Activated gamma-delta T cell treated with anti-CD3 and anti-CD28 coated beads, Interleukin-2, amount 50 U/mL, for 16 hours (primary cell): ENCODE measurements at places on chromosomes 3 and 15.
A peak's percentile ranks its signal among the peaks of the same experiment; 100 is the strongest.

- DNase-seq: no peak
Measured at GRCh38 chr15:60584355-60584998, 105.5 kb upstream of the ICE2 start.

DNA sequence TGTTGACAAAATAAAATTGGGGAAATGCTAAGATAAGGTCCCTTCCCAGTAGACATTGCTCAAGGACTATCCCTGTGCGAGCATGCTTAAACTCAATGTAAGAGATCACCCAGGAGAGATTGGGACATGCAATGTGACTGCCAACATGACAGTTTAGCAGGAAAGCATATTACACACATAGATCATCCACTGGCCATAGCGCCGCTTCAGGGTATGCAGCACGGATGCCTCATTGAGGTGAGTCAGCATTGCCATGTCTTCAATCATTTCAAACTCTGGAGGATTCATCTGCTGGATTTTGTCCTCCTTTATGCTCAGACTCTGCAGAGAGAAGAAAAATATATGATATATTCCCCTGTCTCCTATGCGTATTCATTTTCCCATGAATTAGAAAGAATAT lies 8.9 kb downstream of the MYH15 start:
- no peak for DNase-seq

DNA sequence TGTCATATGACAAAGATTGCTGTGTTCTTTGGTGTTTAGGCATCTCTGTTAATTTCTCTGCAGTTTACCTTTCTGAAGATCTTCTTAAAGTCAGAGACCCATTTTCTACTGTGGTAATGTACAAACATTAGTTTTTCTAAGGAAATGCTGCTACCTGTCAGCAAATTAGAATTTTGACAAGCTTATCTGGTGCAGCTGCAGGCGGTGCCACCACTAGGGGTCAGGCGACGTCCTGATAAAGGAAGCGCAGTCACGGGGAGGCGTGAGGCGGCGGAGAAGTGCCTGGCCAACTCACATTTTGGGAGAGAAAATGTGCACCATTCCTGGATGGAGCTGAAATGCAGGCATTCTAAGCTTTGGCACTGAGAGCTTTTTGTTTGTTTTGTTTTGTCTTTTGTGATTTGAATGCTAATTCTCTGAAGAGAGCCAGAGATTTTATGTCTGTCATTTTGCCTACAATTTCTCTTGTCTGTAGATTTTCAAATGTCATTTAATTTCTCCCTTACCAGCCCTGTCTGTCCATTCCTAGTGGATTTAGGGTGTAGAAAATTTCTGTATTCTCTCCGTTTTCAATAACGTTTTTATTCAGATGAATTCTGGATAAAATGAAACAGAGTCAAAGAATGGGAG lies 24.9 kb upstream of the SIAH2 start:
- DNase-seq: peak; percentile 62

DNA sequence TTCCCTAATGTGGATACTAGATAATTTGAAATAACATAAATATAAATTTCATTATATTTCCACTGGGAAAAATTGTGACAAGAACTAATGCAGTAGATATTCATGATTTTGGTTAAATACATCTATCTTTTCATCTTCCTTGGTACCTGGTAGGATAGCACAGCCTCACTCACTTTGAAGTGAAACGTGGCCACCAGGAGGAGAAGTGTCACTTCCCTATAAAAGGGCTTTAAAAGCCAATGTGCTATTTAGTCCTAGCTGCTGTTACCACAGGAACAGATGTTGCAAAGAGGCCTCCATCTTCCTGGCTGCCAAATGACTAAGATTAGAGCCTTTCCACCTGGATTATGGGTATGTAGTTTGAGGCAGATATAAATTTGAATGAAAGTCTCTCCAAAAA lies 140.0 kb downstream of the PLOD2 start:
- no peak for DNase-seq

DNA sequence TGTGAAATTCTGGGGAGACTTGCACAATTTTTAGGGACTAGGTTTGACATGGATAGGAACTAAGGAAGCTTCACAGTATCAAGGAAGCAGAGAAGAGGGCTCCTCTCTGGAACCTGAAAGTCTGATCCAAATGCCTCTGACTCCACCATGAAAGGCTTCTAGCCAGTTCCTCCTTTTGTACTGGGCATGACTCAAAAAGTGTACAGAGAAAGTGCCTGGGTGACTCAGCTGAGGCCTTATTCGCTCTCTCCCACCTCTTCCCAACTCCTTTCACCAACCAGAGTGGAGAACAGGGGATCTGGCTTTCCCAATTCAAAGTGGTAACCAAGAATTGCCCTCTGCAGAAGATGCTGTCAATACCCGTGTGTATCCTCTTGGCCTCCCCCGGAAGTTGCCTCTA lies 342.9 kb upstream of the PROK2 start:
- DNase-seq: no peak

DNA sequence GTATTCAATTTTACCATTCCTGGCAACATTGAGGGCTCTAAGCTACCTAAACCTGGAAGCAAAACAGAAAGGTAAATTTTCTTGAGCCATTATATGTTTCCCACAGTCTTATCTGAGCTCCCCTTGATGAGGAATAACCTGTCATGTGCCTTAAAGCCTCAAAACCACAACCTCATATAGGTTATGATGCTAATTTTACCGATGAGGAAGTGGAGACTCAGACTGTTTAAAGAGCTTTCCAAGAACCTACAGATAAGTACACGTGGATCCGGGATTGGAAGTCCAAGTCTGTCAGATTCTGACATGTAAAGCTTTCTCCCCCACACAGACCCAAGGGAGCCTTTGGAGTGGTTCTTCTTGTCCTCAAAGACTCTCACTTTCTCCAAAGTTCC lies 140.5 kb downstream of the SEMA6D start:
- DNase-seq: no peak

GRCh38 chr3:100777271-100777670 lies 68.0 kb downstream of the TFG start:
- no peak for DNase-seq

DNA sequence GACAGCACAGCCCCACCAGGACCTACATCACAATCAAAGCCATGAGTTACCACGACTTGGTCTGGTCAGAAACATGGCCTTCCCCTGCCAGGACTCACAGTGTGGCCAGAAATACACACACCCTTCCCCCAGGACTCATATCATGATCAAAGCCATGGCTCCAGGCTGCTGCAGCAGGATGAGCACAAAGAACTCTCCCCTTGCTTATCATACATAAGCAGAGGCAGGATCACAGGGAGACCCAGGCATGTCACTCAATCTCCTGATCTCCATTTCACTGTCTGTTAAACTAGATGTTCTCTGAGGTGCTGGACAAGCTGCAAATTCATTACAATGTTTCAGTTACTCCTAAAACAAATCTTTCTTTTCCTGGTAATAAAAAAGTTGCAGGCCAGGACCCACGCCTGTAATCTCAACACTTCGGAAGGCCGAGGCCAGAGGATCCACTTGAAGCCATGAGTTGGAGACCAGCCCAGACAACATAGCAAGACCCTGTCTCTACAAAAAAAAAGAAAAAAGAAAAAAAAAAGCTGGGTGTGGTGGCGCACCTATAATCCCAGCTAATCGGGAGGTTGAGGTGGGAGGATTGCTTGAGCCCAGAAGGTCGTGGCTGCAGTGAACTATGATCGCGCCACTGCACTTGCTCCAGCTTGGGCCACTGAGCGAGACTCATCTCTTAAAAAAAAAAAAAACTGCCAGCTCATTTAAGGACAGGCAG lies 1.2 kb downstream of the PFKFB4 start:
- DNase-seq: no peak

GRCh38 chr3:177358977-177359592 lies 161.8 kb upstream of the TBL1XR1 start:
- DNase-seq: peak; percentile 34

- no peak for DNase-seq
Measured at GRCh38 chr15:92908713-92909057, 8.6 kb downstream of the CHD2 start.

DNA sequence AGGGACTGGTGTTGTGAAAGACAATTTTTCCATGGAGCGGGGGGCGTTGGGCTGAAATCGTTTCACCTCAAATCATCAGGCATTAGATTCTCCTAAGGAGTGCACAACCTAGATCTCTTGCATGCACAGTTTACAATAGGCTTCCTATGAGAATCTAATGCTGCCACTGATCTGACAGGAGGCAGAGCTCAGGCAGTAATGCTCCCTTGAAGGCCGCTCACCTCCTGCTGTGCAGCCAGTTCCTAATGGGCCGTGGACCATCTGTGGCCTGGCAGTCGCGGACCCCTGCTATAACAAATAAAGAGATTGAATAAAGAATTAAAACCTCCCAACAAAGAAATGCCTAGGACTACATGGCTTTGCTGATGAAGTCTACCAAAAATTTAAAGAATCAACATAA lies 25.3 kb upstream of the ANKRD28 start:
- DNase-seq: no peak

- no peak for DNase-seq
Measured at GRCh38 chr3:62374341-62375218, 1.2 kb upstream of the FEZF2 start.

- no peak for DNase-seq
Measured at GRCh38 chr15:68526784-68527183, 52.0 kb upstream of the CORO2B start.

GRCh38 chr3:435161-435560 lies 238.6 kb downstream of the CHL1 start:
- no peak for DNase-seq

DNA sequence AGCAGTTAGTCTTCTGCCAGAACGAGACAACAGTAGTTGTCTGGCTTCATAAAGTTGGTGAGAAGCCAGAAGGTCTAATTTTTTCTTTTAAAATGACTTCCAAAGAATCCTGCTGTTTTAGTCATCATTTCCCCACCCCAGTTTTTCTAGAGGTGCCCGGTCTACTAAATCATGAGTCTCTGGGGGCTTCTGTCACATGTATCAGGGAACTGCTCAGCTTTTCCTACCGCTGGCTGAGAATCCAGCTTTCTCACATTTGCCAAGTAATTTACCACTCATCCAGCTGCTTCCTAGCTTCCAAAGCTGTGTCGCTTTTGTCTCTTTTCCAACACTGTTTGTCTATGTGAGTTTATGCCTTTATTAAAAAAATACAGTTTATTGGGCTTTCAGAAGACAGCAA lies 183.3 kb downstream of the NSUN3 start:
- no peak for DNase-seq

DNA sequence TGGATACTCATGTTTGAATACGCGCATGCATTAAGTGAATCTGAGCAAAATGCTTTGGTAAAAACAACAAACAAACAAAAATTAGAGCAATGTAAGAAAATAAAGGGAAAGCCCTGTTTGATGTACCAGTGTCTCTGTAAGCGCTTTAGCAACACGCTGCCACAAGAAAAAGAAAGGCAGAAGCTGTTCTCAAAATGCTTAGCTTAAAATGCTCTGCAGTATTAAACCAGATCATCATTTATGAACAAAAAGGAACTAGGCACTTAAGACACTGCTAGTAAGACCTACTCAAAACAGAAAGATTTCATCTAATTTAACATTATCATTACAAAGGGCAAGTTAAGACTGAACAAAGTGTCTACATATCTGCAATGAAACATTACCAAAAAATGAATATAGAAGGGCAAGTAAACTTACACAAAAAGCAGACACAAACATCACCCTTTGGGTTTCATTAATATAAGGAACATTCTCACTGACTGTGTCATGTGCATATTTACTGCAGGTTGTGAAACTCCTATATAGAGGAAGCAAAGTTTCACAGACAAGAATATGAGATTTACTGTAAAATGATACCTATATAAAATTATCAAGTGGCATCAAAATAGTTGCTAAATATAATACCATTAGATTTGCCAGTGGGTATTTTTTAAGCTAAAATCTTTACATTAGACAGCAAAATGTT lies 102.1 kb downstream of the FBXL22 start:
- no peak for DNase-seq

GRCh38 chr3:143083781-143084180 lies 35.8 kb upstream of the CHST2 start:
- no peak for DNase-seq

- DNase-seq: no peak
Measured at GRCh38 chr3:10694179-10694578, 121.8 kb upstream of the SLC6A11 start.

GRCh38 chr3:23249961-23250360 lies 46.8 kb downstream of the UBE2E2 start:
- DNase-seq: no peak

GRCh38 chr3:197295871-197296270 lies 2.5 kb downstream of the DLG1 start:
- DNase-seq: no peak

DNA sequence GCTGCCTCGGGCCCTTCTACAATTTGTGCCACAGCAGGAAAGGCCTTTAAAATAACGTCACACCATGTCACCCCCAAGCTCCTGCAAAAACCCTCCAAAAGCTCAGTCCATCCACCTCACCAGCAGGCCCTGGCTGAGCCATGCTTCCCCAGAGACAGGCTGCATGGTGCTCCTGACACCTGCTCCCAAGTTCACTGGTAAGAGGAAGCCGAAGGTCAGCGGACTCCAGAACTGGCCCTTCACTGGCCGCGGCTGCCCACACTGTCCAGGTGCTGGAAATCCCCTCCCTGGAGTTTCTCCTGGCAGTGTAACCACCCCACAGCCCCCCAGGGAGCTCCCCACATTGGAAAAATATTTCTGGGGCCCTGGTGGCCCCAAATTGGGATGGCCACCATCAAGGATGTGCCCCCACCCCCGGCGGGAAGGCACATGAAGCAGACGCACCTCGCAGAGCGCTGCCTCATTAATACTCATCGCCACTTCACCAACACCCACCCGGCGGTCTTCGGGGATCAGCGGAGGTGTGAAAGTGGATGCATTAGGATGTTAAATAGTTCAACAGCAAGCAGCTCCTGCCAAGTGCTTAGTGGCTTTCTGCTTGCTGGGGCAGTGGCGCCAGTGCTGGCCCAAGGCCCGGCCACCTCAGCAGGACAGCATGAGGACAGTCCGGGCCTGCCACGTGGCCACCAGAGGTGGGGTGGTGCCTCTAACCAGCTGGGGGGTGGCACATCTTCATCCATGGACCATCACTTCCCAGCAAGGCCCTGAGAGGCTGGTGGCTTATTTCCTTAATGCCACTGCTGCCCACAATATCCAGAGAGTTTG lies 146.1 kb upstream of the IQSEC1 start:
- DNase-seq: no peak

- no peak for DNase-seq
Measured at GRCh38 chr15:101613130-101614000, 38.8 kb downstream of the TM2D3 start.

- no peak for DNase-seq
Measured at GRCh38 chr3:26915208-26915607, 292.6 kb downstream of the LRRC3B start.

DNA sequence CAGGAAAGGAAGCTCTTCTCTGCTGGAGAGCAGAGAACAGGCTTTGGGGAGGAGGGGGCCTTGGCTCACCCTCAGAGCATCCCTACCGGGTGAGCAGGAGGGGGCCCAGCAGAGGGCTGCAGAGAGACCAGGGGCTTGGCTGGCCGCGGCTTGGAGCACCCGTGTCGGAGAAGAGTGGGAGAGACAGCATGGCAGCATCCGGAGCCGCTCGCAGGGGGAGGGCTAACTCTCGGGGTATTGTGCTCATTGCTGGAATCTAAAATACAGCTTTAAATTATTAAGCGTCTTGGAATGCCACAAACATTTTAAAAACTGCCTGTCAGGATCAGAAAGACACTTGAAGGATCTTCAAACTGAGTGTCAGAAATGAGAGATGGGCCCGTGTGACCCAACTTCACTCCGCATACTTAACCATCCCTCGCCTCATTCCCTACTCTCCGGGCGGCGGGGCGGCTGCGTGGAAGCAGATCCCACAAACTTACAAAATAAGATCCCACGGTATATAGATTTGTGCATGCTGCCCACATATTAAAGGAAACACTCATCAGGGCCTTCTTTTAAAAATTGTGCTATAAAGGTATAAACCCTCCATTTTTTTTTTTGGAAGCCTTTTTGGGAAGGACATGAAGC lies 53.9 kb downstream of the EIF4E3 start:
- DNase-seq: no peak

- DNase-seq: no peak
Measured at GRCh38 chr3:58419780-58420507, 13.7 kb downstream of the PDHB start.
